ENCODE measurements at places on chromosomes 5 and 9. TPM values are rescaled to one million over a fixed set of nuclear protein-coding genes. Genes with fewer than 3 reads are reported as not detected.

NR2F1-AS1 gene
- total RNA-seq: 0.69 TPM

INSL4 gene
- total RNA-seq: not detected

MAMDC4 gene
- total RNA-seq: 11.0 TPM

FBXO4 gene
- total RNA-seq: 8.6 TPM

PCDH12 gene
- total RNA-seq: 1.3 TPM

IL4 gene
- not detected for total RNA-seq

POU5F2 gene
- total RNA-seq: 0.37 TPM

C9 gene
- 0.57 TPM for total RNA-seq

ZNF608 gene
- total RNA-seq: 14.6 TPM

GLDC gene
- total RNA-seq: 0.21 TPM

DNA sequence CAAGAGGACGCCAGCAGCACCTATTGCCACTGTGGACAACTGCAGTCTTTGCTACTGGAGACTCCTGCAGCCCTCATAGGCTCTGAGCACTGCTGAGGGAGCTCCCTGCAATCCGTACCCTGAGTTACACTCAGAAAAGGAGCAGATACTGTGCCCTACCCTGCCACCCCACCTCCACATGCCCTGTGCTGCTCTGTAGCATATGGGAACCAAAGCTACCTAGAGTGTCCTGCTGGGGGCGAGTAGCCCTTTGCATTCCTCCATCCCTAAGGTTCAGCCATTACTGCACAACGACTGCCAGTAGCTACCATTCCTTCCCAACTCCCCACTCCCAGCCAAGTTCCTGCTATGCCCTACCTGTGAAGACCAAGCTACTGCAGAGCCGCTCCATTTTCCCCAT, 90.2 kb upstream of the SNCAIP start:
- DNase-seq: no peak
- no peaks in the 10 kb centered on the region for H3K27me3 ChIP-seq
- no peak overlapping the region for H3K27ac ChIP-seq
- no peaks in the 10 kb centered on the region for H3K4me1 ChIP-seq
- no peaks in the 10 kb centered on the region for H3K36me3 ChIP-seq

DNA sequence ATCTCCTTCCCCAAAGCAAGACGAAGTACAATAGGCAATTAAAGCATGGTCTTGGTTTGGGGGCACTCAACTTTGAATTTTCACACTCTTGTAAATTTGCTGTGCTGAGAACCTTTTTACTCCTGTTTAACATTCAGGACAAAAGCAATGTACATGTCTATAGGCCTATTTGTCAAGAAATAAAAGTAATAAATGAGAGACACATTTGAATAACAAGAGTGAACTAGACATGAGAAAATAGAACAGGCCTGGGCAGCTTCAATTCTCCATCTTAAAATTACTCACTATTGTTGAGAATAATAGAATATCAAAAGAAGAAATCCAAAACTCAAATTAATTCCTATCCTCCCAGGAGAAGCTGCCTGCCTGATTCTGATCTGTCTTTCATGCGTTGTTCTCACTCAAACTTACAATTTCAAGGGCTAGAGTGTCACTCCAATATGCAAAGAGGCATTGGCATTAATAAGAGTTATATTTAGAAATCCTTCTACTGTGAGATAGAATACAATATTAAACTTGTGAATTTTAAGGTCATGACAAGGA, 192.9 kb upstream of the CCNG1 start:
- no peak for DNase-seq
- no peak overlapping the region for H3K4me3 ChIP-seq
- no peak overlapping the region for H3K27ac ChIP-seq
- no peaks in the 10 kb centered on the region for H3K36me3 ChIP-seq

DNA sequence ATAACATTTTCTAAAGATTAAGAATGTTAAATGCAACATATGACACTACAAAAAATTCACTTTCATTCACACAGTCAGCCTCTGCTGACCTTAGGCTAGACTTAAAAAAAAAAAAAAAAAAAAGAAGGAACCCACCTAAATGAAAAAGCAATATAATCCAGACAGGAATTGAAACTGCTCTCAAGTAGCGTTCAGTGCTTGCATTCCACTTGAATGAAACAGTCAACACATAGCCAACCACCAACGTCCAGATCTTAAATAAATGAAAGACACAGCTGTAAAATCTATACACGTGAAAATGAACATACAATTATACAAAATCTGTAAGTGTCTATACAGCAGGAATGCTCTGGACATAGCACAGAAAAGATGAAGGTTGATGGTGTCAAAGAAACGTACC, 11.4 kb downstream of the TMEM245 start:
- DNase-seq: no peak
- no peak overlapping the region for H3K4me3 ChIP-seq
- no peaks in the 10 kb centered on the region for H3K27me3 ChIP-seq
- no peak overlapping the region for H3K27ac ChIP-seq
- no peaks in the 10 kb centered on the region for H3K4me1 ChIP-seq

GRCh38 chr5:10478436-10478835, 36.8 kb downstream of the ROPN1L start:
- no peak overlapping the region for H3K4me3 ChIP-seq
- no peak overlapping the region for H3K27ac ChIP-seq
- DNase-seq: no peak
- no peaks in the 10 kb centered on the region for H3K27me3 ChIP-seq
- H3K4me1 ChIP-seq: peaks cover 4% of the 10 kb centered on the region

- no peaks in the 10 kb centered on the region for H3K27me3 ChIP-seq
- H3K27ac ChIP-seq: no peak overlapping the region
- H3K36me3 ChIP-seq: no peaks in the 10 kb centered on the region
- DNase-seq: no peak
These were observed 276.7 kb upstream of the KIF2A start for GRCh38 chr5:62029303-62029702.

- no peaks in the 10 kb centered on the region for H3K27me3 ChIP-seq
- no peak overlapping the region for H3K4me3 ChIP-seq
- DNase-seq: no peak
- H3K27ac ChIP-seq: no peak overlapping the region
- H3K36me3 ChIP-seq: no peaks in the 10 kb centered on the region
- H3K4me1 ChIP-seq: no peaks in the 10 kb centered on the region
These were observed 3.7 kb downstream of the RGS3 start for GRCh38 chr9:113467183-113467582.

DNA sequence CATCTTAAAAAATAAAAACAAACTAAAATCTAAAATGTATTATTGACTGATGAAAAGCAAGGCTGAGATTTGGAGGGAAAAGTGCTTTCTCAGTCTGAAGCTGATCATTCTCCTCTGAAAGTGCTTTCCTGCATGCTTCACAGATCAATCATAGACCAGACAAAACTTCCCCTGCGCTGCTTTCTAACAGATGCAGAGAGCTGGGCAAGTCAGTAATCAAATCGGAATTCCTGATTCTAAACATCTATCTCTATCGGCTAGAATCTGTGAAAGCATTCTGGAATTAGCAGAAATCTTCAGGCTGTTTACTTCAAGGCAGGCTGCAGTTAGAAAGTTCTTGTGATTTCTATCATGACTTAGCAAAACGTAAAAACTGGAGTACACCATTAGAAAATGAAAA, 15.6 kb upstream of the FAM81B start:
- no peak overlapping the region for H3K27ac ChIP-seq
- no peak for DNase-seq
- no peaks in the 10 kb centered on the region for H3K4me1 ChIP-seq
- H3K27me3 ChIP-seq: no peaks in the 10 kb centered on the region
- H3K4me3 ChIP-seq: no peak overlapping the region

DNA sequence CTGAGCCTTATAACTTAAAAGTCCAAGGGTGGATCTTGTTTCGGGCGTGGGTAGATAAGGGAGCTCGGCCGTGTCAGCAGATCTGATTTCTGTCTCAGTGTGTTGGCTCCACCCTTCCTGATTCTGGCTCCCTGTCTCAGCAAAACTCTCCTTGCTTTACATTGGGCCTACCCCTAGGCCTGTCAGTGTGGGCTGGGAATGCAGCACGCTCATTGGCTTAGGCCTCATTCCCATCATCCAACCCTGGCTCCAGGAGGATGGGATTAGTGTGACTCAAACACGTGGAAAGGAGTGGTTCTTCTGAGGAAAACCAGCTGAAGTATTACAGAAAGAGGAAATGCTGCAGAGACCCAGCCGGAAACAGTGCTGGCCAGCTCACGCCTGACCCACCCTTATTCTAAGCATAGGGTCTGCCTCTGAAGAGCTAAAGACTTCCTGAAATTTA, 59.9 kb downstream of the ZFAND5 start:
- no peaks in the 10 kb centered on the region for H3K36me3 ChIP-seq
- H3K4me3 ChIP-seq: peak overlapping the region; percentile 20
- peak overlapping the region; percentile 89 for H3K27ac ChIP-seq
- peak; percentile 92 for DNase-seq
- no peaks in the 10 kb centered on the region for H3K4me1 ChIP-seq

DNA sequence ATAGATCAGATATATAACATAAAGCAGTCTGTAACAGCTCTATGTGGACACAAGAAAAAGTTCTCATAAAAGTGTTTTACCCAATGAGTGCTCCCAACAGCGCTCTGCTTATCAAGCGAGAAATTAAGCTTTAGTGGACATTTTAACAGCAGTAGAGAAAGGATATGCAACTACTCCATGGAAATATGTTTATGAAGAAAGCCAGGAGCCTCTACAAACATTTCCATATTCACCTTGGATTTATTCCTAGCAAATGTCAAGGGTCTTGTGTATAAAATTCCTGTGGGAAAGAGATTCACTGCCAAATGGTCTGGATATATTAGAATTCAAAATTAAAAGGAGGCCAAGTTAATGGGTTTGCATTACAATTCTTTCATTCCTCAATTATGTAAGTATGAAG, 66.5 kb downstream of the DTWD2 start:
- no peaks in the 10 kb centered on the region for H3K36me3 ChIP-seq
- H3K27me3 ChIP-seq: no peaks in the 10 kb centered on the region
- H3K4me1 ChIP-seq: no peaks in the 10 kb centered on the region
- no peak for DNase-seq
- H3K27ac ChIP-seq: no peak overlapping the region

DNA sequence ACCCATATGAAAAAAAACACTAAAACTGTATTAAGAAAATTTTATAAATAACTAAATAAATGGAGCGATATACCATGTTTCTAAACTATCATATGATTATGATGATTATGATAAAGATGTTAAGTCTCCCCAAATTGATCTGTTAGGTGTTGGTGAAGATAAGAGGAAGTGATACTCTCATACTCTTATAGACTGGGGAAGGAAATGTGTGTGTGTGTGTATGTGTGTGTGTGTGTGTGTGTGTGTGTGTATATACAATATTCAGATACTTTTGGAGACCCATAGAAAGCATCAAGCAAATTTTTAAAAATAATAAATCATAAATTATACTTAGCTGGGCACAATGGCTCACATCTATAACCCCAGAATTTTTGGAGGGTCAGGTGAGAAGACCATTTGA, 62.9 kb downstream of the TMEM232 start:
- H3K4me1 ChIP-seq: no peaks in the 10 kb centered on the region
- no peak for DNase-seq
- no peak overlapping the region for H3K27ac ChIP-seq
- no peaks in the 10 kb centered on the region for H3K36me3 ChIP-seq

DNA sequence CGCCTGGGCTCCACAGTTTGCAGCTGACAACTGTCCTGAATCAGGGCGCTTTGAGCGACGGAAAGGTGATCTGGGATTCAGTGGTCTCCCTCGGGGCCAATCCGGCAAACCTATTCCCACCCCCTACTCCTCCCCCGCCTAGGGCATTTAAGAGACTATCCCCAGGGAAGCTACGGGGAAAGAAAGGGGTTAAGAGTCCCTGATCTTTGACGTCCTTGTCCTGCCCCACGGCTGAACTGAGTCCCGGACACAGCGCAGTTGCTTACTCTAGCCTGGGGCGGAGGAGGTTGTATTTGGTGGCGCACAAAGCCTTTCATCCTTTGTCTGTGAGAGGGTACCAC, 3.4 kb downstream of the RORB start:
- no peak overlapping the region for H3K4me3 ChIP-seq
- no peaks in the 10 kb centered on the region for H3K4me1 ChIP-seq
- no peak overlapping the region for H3K27ac ChIP-seq

DNA sequence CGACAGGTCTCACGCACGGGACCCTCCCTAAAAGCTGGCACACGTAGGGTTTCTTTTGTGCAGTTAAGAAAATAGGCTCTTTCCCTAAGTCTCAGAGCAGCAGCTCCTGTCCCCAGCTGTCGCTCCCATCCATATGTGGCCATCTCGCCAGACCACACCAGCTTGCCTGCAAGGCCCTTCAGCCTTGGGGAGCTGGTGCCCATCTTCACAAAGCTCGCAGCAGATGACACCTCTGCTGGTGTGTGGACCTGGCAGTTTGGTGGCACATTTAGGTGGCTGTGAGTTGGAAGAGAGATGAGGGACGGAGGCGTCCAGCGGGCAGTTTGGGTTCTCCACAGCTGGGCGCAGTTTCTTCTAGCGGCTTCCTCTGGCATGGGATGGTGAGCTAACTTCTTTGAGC, 239.0 kb downstream of the FANCC start:
- H3K27ac ChIP-seq: peak overlapping the region; percentile 17
- H3K4me3 ChIP-seq: no peak overlapping the region
- DNase-seq: no peak

DNA sequence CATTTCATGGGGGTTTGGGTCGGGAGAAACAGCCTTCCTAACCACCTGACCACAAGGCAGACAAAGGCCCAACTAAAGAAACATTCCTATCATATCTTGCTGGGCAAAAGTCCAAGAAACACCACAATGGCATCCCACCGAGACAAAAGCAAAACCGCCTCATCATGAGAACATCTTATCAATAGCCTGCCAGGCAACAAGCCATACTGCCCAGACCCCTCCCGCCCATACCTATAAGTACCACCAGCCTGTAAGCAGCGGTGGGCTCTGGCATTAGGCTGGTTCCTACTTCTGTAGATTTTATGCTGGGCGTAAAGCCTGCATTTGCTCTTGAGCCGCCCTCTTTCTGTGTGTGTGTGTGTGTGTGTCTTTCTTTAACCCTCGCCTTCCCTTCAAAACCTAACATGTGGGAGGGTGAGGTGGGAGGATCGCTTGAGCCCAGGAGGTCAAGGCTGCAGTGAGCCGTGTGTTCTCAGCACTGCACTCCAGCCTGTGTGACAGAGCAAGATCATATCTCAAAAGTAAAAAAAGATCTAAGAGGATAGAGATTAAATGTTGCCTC, 56.9 kb downstream of the PDE6A start:
- H3K27me3 ChIP-seq: no peaks in the 10 kb centered on the region
- H3K27ac ChIP-seq: no peak overlapping the region
- no peaks in the 10 kb centered on the region for H3K36me3 ChIP-seq

DNA sequence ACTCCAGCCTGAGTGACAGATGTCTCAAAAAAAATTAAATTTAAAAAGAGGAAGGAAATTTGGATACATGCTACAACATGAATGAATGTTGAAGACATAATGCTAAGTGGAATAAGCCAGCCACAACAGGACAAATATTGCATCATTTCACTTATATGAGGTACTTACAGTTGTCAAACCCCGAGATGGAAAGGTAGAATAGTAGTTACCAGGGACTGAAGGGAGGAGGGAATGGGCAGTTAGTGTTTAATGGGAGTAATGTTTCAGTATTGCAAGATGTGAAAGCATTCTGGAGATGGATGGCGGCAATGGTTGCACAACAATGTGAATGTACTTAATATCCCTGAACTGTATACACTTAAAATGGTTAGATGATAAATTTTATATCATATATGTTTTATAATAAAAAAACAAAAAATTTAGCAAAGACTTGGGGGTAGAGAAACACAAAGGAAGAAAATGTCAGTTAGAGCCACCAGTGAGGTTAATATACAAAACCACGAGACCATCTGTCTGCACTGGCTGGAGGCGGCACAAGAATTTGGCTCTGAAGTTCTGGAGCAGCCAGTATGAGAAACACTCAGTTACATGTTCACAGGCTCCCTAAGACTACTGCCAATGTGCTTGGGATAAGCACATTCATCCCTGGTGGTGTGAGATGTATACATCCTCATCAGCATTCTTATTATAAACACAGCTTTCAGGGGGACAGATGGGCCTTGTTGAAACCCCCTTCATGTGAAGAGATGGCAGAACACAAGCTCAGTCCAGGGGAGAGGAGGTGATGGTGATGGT, 37.0 kb upstream of the RPS23 start:
- no peaks in the 10 kb centered on the region for H3K36me3 ChIP-seq
- no peaks in the 10 kb centered on the region for H3K4me1 ChIP-seq
- no peak for DNase-seq
